ENCODE measurements at places on chromosomes 6 and 20.

DNA sequence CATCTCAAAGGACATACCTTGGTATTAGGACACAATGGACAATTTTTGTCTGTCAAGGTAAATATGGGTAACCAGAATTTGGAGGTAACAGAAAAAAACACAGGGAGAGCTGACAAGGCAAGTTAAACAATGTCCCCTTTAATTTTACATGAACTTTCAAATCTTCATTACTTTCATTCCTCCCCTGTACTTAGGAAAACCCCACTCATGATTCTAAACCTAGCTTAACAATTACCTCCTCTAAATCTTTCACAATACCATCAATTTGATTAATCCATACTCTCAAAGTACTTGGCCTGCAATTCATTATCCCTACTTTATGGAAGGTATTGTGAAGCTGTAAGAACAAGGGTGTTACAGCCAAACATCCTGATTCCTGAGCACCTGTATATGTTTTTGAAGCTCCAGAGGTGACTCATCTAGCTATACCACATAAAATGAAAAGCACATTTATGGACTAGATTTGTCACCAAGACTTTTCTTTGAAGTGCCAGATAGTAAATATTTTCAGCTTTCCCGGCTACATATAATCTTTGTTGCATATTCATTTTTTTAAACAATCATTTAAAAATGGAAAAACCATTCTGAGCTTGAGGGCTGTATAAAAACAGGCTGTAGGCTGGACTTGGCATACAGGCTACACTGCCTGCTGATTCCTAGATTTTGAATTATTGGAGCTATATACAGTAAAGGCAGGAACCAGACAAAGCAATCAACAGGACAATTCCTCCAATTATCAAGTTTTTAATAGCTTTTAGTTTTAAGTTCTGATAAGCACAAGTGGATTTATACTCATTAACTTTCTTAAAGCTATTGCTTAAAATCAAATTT, 22.9 kb downstream of the DEK start:
- no peak for DNase-seq

DNA sequence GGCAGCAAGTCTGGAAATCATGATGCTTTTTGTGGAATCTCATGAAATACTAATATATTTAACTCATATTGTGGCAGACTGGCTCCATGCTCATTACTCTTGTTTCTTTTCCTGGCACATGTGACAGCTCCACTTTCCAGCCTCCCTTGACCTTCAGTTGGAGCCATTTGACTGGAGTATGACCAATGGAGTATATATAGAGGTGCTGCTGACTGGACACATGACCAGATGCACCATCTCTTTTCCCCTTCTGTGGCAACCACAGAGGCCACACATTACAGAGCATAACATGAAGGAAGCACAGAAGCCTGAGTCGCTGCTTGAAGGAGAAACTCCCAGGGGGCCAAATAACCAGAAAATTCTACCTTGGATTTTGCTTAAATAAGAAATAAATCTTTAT, 77.4 kb downstream of the MKKS start:
- DNase-seq, result no peak

DNA sequence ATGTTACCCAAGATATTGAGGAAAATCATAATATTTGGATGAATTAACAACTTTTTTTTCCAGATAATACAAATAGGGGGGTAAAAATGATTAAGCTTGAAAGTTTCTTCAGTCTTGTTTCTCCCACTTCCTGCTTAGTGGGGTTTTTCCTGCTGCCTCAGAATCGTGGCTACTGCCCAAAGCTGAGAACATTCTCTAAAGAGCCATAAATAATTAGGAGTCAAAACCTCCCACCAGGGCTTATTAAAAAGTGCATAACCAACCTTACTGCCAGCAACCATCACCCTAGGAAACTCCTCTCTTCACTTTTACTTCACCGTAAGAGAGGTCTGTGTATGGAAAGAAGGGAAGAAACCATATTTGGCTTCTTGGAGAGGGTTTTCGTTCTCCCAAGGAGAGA, 9.0 kb upstream of the LCA5 start:
- DNase-seq, result no peak

DNA sequence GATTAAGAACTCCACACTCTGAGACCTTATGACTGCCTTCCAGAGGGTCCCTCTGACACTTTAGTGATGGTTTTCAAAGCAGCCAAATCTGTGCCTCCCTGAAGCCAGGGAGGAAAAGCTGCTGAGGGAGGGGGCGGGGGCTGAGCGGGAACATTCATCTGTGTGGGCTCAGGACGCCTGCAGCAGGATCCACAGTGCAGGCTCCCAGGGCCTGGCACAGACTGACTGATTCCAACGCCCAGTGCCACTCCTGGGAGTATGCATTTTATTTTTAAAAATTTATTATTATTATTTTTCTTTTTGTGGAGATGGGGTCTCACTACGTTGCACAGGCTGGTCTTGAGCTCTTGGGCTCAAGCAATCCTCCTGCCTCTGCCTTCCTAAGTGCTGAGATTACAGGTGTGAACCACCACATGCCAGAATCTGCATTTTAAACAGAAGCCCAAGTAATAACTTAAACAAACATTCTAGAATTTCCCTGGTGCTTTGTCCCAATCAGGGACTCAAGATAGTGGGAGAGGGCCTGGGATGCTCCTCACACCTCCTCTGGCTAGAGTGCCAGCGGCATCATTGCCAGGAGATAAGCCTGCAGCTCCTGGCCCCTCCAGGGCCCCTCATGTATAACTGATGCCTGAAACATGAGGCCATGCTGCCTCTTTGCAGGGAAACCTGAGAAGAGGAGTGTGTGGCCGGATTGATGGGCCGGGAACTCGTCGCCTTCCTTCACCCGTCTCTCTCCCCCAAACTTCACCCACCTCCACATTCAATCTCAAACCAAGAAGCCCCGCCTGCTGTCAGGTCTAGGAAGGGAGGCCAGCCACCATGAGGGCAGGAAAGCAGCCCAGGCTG, 438 bp upstream of the TMC2 start:
- no peak for DNase-seq

GRCh38 chr6:159398633-159399032, 229.4 kb downstream of the FNDC1 start:
- no peak for DNase-seq

DNA sequence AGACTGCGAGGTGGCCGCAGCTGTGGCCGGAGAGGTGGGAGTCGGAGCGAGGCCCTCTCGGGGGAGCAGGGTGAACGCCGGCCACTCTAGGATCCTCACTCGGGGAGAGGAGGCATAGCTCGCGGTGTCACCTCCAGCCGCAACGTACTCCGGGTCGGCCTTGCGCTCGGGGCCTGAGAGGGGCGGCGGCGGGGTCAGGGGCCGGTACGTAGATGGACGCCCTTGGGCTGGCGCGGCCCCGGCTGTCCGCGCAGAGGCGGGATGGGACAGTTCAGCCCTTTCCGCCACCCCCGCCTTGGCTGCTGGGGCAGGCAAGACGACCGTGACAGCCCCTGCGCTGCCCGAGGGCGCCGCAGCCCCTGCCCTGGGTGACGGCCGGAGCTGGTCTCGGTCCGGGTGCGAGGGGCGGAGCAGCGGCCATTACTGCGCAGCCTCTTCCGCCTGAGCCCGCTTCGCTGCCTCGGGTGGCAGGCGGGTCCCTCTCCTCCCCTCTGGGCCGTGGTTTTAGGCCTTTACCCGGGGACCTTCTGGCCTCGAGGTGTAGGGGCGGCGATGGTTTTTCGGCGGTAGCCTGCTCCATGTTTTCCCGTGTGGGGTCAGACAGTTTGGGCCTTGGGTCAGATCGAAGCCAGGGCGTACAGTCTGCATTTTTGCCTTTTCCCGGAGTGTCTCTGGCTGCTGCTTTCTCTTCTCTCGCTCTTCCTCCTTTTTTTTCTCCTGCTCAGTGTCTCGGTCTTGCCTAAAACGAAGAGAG, 405 bp downstream of the RNF146 start:
- peak; percentile 60 for DNase-seq

- DNase-seq, result no peak
These were observed 123.0 kb downstream of the UTRN start for GRCh38 chr6:144408161-144408560.

DNA sequence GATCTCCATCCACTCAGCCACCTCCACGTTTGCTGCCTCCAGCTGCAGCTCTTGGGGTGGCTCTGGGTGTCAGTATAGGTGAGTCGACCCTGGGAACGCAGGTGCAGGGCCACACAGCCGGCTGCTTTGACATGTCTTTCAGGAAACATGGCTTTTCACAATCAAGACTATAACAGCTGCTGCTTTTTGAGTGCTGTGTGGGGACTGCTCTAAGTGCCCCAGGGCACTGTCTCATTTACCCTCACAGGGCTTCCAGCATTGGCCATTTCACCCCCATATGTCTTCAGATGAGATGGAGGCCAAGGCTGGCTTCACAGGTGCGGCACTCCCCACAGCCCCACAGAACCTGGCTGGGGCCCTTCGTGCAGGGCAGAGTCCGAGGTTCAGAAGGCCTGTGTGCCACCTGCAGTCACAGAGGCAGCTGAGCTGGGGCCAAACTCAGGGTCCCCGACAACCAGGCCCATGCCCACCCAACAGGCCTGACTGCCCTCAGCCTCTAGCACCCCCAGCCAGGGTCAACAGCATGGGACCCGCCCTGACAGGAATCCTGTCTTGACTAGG, 14.9 kb upstream of the CST7 start:
- DNase-seq, result no peak

DNA sequence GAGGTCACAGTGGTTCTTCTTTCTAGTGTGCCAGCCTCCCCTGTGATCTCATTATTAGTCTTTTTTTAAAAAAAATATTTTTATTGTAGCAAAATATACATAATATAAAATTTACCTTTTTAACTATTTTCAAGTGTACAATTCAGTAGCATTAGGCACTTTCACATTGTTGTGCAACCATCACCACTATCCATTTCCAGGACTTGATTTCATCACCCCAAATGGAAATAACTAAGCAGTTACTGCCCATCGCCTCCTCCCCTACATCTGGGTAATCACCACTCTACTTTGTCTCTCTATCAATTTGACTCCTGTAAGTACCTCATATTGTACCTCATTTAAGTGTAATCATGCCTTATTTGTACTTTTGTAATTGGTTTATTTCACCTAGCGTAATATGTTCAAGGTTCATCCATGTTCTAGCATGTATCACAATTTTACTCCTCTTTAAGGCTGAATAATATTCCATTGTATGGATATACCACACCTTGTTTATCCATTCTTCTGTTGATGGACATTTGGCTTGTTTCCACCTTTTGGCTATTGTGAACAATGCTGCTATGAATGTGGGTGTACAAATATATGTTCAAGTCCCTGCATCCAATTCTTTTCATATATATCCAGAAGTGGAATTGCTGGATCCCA, 68.6 kb upstream of the FYN start:
- no peak for DNase-seq

DNA sequence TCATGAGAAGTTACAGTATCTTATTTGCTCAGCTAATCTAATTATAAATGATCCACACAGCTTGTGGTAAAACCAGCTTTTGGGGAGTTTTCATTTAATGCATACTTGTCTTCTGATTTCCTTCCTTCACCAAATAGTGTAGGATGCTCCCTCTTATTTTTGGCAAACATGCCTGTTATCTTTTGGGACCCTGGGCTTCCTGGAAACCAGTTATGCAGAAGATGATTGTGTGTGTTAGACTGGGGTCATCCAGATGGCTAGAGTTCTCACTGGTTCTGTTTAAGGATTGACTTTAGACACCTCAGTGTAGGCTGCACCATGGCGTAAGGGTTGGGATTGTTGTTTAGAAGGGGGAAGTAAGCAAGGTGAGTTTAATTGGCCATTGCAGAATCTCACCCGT, 61.3 kb downstream of the PTPN1 start:
- DNase-seq, result no peak

GRCh38 chr6:169984181-169985120, 233.0 kb downstream of the ERMARD start:
- no peak for DNase-seq

GRCh38 chr6:76453270-76453669, 380.8 kb upstream of the IMPG1 start:
- no peak for DNase-seq

GRCh38 chr6:39366931-39367618, 44.6 kb upstream of the KCNK16 start:
- no peak for DNase-seq

DNA sequence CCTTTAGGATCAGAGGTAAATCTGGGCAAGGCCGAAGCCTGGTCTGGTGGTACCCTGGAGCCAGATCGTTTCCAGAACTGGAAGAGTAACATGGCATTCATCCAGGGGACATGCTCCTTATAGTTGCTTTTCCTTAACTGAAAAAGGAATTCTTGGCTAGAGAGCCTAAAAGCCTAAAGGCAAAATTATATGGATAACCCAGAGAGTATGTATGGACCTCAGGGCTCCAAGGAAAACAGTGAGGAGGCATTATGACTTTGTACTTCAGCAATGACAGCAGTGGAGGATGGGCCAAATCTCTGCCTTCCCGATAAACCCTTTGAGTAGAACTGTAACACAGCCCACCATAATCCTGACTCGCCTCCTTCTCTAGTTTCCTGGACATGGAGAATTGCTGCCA, 29.3 kb downstream of the ARHGAP18 start:
- DNase-seq, result no peak

DNA sequence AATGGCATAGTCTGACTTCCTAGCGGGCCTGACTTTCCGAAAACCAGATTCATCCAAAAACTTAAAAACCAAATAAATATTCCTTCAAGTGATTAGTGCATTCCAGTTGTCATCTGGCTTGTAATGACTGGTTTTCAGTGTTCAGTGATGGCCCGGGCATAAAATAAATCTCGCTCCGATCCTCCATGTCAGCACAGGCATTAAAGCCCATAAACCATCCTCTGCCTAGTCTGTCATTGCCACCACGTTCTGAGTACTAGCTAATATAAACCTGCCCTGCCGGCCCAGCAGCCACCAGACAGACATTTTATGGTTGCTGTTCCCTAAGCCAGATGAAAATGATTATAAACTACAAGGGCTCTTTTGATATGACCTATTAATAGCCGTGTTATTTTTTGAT, 232.3 kb upstream of the GMDS start:
- DNase-seq, result no peak

- DNase-seq, result no peak
These were observed 45.1 kb upstream of the PNRC1 start for GRCh38 chr6:89035252-89036101.

DNA sequence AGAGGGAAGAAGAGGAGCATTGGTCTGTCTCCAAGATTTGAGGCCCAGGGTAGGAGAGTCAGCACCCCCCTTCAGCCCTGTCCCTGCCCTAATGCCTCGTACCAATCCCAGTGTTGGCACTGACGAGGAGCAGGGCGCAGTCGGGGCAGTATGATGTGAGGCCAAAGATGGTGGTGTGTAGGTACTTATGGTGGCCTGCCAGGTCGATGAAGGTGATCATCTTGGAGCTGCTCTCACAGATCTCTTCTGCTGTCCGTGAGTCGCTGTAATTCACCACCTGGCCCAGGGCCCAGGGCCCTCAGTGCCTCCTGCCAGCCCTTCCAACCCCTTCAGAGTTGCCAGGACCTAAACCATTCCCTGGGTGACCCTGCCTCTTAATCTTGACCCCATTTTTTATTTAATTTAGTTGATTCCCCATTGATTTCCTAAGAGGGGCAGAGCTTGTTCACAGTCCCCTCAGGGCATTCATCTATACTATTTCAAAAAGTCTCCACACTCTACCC, 4.2 kb downstream of the GTPBP2 start:
- DNase-seq, result no peak

DNA sequence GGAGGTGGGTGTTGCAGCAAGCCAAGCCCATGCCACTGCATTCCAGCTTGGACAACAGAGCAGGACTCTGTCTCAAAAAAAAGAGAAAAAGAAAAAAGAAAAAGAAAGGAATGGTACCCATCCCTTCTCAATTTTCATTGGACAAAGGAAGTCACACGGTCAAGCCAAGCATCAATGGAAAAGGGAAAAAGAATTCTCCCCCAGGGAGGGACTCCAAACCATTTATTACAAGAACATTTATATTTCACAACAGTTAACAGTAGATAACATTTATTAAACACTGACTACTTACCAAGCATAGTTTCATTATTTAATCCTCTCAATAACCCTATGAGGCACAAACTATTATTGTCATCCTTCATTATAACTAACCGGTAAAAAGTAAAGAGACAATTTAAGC, 6.6 kb upstream of the KIF13A start:
- no peak for DNase-seq

Measured in activated T-cell treated with anti-CD3 and anti-CD28 coated beads for 48 hours (primary cell).